Choroid plexus epithelial cell (primary cell): ENCODE measurements at places on chromosomes 4 and X.

GRCh38 chr4:105386012-105386411 is 87.8 kb downstream of the PPA2 start:
- DNase-seq: peak; percentile 5

GRCh38 chr4:52052475-52052780 is 1.3 kb downstream of the SPATA18 start:
- peak; percentile 48 for DNase-seq

- peak; percentile 33 for DNase-seq
These were observed 23.0 kb downstream of the SNX25 start for GRCh38 chr4:185232370-185232769.

- DNase-seq: no peak
These were observed 29.1 kb downstream of the RASGEF1B start for GRCh38 chr4:81442484-81443085.

GRCh38 chr4:113450295-113451080 is 311.1 kb downstream of the CAMK2D start:
- no peak for DNase-seq

- no peak for DNase-seq
These were observed 17.7 kb downstream of the IL3RA start for GRCh38 chrX:1354036-1355019.

- no peak for DNase-seq
These were observed 87.2 kb upstream of the PDE5A start for GRCh38 chr4:119715490-119716445.

DNA sequence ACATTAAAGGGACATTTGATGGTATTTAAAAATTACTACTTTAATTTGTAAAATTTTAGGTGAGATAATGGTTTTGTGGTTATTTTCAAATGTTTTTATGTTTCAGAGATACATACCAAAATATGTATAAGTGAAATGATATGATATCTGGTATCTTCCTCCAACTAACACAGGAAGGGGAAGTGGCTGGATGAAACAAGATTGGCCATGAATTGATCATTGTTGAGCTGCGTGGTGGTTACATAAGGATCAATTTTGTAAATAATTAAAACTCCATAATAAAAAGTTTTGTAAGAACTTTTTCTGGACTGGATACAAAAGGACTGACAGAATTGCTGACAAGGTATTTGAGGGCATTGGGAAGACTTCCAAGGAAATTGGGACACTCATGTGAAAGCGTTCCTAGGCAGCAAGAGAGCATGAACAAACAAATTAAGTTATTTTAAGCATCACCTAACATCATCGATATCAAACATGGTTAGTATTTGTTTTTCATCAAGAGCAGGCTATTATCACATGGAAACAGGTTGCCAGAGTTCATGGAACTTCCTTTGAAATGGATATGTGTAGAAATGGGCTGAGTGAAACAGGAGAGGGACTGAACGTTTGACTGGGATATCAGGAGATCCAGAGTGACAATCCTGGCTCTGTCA is 4.4 kb upstream of the PGM2 start:
- peak; percentile 22 for DNase-seq

DNA sequence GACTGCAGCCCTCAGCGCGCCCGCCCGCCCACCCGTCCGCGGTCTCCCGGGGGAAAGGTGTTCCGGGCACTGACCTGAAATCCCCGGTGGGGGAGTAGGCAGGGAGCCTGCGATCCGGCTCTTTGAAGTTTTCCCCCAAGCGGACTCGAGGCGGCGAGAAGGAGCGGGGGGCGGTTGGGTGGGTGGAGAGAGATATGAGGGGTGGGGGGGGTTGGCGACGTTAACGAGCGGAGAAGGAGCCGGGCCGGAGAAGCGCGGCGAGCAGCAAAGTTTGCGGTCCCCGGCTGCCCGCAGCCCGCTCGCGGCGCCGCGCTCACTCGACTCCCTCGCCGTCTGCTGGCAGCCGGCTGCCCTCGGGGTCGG is 636 bp downstream of the BCOR start:
- DNase-seq: no peak

DNA sequence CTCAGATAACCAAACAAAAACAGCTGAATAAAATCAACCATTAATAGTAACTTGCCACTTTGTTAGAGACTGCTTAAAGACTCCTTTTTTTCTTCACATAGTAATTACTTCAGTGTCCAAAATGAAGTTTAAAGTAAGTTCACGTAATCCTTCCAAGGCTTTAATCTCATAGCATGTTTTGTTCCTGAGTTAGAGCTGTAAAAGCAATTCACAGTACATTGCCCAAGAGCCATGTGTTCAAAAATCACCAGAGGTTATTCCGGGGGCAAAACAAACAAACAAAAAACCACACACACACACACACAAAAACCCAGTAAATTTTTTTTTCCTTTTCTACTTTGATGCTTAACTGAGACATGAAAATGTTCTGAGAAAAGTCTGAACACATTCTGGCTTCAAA is 6.1 kb downstream of the GPR82 start:
- peak; percentile 72 for DNase-seq

DNA sequence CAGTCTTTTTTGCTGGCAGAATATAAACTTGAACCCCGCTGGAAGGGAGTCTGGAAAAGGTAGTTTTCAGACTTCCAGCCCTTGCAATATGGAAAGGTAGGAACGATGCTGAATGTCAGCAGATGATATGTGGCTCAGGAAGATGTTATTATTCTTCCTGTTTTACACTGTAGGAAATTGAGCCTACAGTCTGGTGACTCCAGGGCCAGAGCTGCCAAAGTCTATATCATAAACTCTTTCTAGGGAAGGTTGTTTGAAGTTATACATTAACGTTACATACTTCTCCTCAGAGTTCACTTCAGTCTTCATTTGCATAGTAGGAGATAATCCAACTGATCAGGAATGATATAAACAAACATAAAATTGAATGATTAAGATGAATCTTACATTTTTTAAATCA is 141.3 kb downstream of the FAT4 start:
- DNase-seq: no peak

DNA sequence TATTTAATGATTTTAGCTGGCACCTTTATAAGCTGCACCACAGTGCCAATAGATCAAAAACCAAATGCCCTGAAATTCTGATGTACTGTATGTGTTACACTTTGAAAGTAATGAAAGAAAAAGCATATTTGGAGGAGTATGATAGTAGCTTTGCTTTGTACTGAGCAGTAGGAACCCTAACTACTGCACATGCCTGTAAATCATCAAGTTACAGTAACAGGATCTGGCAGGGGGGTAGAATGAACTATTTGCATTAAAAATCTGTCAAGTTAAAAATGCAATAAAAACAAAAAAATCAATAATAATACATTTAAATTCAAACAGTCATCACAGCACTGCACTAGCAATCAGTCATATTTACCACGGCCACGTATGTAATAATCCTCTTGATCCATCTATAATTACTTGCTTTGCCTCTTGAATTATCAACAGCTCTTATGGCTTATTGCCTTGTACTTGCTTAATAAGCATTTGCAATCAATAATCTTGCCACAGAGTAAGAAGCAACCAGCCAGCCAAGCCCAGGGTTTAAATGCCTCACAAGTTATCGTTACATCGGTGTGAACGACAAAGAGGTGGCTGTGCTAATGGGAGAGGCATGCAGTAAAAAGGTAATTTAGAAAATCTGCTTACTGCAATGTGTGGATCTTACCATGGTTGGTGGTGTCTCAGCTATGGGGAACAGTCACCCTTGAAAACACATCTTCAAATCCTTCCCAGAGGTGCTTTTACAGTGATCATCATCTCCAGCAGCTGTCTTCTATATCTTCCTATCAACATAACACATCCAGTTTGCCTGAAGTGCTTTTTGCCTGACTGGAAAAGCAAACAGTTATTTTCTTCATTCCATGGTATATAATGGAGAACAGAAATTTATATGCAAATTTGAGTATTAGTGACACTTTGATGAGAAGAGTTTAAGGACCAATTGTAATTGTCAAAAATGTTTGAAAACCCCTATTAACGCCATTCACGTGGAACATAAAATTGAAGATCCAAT is 1812.1 kb upstream of the ADGRL3 start:
- no peak for DNase-seq
